ENCODE measurements at places on chromosomes 2 and 18.

GRCh38 chr18:60082282-60082681 lies 182.5 kb downstream of the PMAIP1 start:
- DNase-seq, result no peak

GRCh38 chr18:66438711-66439536 lies 165.0 kb downstream of the CDH19 start:
- no peak for DNase-seq

GRCh38 chr2:16357188-16357587 lies 308.4 kb downstream of the CYRIA start:
- DNase-seq, result no peak

- DNase-seq, result no peak
Measured at GRCh38 chr2:46394649-46395510, 84.5 kb upstream of the TMEM247 start.

DNA sequence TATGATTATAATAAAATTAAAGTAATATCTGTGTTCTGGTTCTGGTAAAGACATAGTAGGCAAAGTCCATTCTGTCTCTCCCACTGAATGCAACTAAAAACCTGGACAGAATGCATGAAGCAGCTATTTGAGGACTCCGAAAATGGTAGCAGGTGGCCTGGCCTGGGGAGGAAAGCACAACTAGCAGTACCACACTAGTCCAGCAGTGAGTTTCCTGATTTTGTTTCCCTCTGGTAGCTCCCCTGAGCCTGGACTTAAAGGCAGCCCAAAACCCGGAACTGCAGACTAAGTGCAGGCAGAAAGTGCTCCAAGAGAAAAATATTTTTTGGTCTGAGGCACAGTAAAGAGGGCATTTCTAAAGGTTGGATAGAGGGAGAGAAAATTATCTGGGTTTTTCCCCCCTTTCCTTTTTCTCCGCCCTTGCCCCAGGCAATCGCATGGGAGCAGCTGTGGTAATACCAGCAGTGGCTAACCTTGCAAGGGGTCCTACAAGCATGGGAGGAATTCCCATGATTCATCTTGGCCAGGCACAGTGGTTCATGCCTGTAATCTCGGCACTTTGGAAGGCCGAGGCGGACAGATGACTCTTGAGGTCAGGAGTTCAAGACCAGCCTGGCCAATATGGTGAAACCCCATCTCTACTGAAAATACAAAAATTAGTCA lies 32.3 kb downstream of the ASXL2 start:
- no peak for DNase-seq

- DNase-seq, result no peak
Measured at GRCh38 chr2:179235463-179236108, 29.0 kb downstream of the SESTD1 start.

DNA sequence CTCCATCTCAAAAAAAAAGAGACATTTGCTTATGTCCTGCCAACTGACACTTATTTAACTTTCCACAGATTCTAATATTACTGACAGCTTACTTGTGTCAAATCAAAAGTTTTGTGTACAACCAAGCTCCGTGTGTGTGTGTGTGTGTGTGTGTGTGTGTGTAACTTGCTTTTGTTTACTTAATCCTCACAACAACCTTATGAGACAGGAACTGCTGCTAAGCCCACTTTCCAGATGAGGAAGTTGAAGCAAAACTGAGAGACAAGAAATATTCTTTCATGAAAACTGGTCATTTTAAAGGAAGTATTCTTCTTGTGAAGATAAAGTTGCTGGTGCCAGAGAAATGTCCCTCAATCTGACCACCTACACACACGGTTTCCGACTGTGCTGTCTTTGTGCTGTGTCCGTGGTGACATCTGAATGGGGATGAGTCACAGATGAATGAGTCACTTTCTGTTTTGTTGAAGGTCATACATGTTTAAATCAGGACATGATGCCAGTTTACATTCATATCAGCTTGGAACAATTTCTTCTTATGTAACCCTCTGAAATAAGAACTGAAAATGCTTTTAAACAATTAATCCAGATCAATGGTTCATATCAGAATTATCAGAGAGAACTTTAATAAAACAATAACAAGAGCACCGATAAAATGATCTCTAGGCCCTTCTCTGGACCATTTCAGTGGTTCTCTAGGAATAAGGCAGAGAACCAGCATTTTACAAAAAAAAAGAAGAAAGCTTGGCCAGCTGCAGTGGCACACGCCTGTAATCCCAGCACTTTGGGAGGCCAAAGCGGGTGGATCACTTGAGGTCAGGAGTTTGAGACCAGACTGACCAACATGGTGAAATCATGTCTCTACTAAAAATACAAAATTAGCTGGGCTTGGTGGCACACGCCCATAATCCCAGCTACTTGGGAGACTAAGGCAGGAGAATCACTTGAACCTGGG lies 95.5 kb downstream of the THNSL2 start:
- no peak for DNase-seq

GRCh38 chr2:199940373-199940772 lies 14.9 kb downstream of the TYW5 start:
- DNase-seq, result no peak

DNA sequence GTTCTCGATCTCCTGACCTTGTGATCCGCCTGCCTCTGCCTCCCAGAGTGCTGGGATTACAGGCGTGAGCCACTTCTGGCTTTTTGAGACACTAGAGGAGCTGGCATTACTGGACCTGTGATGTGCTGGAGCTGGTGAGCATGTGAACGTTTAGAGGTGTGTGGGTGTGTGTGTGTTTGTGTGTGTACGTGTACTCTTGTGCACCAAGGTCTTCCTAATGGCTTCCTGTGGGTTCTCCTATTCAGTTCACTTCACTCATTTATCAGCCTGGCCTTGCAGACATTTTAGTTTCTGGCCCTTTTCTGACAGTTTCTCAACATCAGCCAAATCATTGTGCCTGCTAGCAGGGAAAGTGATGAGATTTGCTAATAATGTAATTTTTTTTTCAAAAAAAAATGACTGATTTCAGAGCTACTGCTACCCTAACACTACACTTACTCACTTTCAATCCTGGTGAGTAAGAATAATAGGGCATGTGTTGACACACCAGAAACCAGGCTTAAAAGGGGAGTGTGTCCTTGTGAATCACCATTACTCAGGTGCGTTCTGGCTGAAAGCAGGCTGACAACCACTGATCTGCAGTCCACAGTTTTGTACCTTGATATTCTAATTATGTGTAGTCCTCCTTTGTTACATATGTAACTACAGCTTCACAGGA lies 41.0 kb upstream of the ACTR3 start:
- no peak for DNase-seq

DNA sequence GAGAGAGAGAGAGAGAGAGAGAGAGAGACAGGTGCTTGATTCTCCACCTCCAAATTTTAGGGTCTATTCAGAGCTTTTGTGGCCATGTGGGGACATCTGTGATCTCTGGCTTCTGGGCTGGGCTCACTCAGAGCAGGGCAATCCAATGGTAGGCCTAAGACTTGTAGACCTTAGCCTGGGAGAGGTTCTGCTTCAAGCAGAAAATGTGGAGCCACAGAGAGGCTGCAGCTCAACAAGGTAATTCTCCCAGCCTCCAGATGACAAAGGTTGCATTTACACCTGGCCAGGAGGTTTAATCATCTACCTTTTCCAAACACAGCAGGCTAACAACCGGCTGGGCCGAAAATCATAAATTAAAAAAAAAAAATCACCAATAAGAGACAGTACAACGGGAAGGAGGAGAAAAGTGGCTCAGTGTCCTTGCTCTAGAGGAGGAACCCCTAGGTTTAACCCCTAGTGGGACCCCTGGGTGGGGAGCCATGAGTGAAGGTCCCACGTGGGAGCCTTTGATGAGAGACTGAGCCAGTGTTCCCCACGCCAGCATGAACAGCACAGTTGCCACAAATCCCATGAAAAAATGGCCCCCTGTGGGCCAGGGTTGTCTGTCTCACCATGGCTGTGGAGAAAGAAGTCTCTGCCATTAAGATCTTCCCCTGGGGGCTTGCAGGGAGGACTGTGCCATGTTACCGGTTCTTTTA lies 124.0 kb upstream of the GATA6 start:
- no peak for DNase-seq

GRCh38 chr2:17660219-17660618 lies 93.4 kb downstream of the SMC6 start:
- DNase-seq, result no peak

DNA sequence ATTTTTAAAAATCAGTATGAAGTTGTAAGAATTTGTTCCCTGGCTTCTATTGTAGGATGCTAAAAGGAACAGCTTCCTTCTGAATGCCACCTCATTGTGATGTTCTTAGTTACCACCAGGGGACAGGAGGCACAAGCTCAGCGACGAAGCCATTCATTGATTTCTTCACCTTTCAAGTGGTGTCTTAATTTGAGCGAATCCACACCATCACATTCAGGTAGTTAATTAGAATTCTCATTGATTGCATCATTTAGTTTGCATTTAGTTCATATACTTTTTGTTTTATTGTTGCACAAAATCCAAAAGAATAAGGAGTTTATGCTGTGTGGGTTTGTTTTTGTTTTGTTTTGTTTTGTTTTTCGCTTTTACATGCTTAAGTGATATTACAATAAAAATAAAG lies 23.1 kb downstream of the CYP27C1 start:
- DNase-seq, result no peak

DNA sequence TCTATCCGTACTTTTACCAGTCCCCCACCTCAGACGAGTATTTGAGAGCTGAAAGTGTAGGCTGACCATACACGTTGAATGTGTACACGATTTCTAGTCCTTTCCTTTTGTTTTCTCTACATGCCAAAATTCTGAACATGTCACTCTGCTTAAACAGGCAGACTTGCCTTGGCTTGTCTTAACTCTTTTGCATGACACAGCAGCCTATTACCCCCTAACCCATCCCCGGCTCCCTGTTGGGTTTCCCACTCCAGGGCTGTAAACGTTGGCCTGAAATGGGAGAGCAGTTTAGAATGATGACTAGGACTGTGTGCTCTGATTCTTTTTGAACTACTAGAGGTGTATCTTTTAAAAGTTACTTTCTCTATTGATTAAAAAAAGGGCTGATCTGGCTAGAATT lies 19.1 kb downstream of the MTCL1 start:
- DNase-seq, result no peak

GRCh38 chr2:45132551-45132950 lies 123.3 kb upstream of the SIX2 start:
- DNase-seq, result no peak

GRCh38 chr2:237617587-237617982 lies 9.8 kb upstream of the LRRFIP1 start:
- DNase-seq, result no peak

GRCh38 chr2:31237348-31238017 lies 3.5 kb downstream of the EHD3 start:
- no peak for DNase-seq

DNA sequence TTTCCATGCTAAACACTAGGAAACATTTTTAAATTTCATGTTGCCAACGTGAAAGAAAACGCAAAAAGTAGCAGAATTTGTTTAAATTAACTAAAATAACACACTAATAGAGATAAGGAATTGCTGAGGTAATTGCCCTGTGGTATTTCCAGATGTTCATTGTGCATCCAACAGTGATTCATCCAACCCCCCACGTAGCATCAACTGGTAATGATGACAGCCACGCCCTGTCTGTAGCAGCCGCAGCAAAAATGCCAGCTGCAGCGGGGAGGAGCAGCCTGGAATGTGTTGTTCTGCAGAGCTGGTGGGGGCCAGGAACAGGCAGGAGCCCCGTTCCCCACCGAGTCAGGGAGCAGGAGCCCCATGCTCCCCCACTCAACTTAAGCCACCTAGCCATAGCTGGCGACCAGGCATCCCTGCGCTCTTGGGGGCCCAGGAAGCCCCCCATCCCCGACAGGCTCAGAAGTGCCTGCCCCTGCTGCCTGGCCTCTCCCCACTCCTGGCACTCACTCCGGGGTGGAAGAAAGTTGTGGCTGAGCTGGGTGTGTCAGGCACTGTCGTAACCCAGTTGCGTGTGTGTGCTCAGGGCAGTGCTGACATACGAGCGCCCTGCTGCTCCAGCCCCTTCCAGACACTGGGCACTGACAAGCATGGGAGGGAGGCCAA lies 695.1 kb upstream of the ACVR2A start:
- no peak for DNase-seq

DNA sequence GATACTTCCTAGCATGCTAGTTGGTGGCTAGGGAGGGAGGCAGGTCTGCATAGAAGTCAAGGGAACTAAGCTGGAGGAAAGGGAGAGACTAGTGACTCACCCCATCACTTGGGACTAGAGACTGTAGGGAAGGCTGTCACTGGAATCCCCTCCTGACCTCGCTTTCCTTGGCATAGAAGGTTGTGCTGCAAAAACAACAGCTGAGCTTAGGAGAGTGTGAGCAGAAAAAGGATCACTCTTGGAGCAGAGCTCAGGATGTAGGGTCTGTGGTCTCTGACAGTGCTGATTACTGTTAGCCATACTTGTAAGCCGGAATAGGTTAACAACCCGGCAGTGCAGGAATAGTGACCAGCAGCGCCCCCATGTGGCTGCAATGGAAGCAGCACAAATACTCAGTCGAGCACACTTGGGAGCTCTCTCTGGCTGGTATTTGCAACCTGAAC lies 66.9 kb upstream of the SMAD2 start:
- no peak for DNase-seq

DNA sequence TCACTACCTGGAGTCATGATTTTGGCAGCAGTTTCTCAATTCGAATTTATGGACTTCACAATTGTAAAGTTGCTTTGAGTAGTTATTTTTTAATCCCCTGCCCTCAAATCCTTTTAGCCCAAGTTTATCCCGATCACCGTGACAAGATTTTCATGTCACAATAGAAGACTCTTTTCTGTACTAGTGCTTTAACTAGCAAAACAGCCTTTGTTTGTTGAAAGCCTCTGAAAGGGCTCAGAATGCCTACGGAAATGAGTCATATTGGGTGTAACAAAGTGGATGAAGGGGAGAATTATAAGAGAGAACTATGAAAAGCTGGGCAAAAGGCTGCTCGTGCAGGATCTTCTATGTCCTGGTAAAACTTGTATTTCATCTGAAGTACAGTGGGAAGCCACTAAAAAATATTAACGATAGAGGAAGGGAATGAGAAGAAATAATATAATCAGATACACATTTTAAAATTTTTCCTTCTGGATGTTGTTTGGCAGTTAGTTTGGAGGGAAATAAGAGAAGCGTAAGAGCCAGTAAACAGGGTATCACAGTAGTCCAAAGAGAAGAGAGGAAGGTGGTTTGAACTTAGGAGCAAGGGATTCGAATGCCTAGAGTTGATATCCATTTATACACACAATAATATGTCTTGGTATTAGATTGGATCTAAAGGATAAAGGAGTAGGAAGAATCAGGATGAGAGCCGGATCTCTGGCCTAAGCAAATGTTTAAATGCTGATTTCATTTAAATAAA lies 114.9 kb downstream of the GALNT13 start:
- DNase-seq, result no peak

GRCh38 chr2:142472382-142472781 lies 341.6 kb upstream of the LRP1B start:
- no peak for DNase-seq

DNA sequence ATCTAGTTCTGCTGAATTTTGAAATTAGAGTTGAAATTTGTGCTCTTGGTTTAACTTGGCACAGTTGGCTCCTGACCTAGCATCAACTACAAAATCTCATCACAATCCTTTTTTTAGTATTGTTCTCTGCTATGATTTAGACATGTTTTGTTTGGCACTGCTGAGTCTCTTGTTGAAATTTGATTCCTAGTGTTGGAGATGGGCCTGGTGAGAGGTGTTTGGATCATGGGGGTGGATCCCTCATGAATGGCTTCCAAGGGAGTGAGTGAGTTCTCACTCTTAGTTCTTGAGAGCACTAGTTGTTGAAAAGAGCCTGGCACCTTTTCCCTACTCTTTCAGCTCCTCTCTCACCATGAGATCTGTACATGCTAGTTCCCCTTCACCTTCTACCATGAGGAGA lies 605.6 kb upstream of the SLC39A10 start:
- DNase-seq, result no peak

GRCh38 chr2:104784264-104784663 lies 69.7 kb upstream of the POU3F3 start:
- no peak for DNase-seq

All from pulmonary artery endothelial cell (primary cell).